Omental fat pad (tissue), 4 donors: ENCODE measurements at places on chromosomes 12 and 14. TPM values are rescaled to one million over a fixed set of nuclear protein-coding genes. Genes with fewer than 3 reads are reported as not detected.

Gene NYNRIN
- total RNA-seq = 12.2 TPM

Gene ARPC3
- 427 TPM for total RNA-seq

- no peak for DNase-seq
These were observed 14.2 kb downstream of the HIP1R start for GRCh38 chr12:122849352-122850047.

DNA sequence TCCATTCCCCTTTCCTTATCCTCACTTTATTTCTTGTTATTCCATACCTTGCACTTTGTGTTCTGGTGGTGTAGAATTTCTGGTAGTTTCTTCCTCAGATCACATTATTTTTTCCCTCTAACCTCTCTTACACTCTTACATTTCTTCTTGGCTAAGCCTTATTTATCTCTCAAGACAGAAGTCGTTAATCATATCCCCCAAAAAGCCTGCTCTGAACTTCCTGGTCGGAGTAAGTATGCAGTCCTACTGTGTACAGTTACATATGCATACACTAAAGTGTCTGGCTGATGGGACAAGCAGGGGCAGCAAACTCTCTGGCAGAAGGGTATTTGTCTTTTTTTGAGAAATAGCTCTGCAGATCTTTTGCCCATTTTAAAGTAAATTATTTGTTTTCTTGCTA, 33.1 kb upstream of the USP15 start:
- DNase-seq = no peak

Gene CMTM5
- total RNA-seq = not detected
